ENCODE measurements at places on chromosomes 1 and 21.
A peak's percentile ranks its signal among the peaks of the same experiment; 100 is the strongest.

DNA sequence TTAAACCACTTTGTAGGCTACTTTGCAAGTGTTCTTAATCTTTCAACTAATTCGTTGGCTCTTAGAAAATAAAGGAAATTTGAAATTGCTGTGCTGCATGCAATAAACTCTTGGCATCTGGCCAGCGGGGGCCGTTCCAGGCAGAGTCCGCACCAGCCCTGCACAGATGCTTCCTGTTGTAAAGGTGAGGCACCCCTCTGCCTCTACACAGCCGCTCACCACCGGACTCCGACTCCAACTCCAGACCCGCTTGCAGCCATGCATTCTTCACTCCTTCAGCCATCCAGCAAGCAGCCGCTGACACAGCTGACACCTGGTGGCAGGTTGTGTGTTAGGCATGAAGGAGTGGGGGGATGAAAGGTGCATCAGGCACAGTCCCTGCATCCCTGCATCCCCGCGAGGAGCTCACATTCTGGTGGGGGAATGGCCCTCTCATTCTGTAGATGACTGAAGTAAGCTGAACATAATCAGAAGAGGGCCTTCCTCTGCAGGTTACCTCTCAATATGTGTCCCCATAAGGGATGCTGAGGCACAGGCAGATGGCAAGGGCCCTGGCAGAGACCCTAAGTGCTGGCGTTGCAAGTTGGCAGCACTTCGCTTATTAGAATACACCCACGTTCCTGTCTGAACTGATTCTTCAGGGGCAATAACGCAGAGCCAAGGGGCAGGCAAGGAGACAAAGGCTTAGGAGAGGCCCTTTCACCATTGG is 56.8 kb downstream of the GLIS1 start:
- peak; percentile 98 for DNase-seq

GRCh38 chr21:40143822-40144525 is 276.7 kb downstream of the PCP4 start:
- peak; percentile 62 for DNase-seq

DNA sequence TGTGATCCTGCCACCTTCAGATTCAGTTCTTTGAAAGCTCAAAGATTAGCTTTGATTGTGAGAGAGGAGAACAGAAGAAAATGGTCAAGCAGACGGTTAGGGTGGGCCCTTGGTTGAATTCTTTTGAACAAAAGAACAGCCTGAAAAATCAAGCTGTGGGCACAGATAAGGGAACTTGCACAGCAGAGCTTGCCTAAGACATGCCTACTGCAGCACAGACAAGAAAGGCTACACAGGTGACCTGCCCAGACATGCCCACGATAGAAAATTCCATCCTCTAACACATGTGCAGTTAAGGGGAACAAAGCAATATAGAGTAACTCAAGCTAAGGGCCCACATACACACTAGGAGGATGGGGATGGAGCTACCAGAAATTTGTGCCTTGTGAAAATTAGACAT is 512.5 kb upstream of the LRRC7 start:
- DNase-seq = peak; percentile 55

GRCh38 chr1:188155261-188155660 is 1326.5 kb downstream of the PLA2G4A start:
- DNase-seq = no peak

GRCh38 chr1:183577897-183578465 is 12.3 kb downstream of the NCF2 start:
- peak; percentile 67 for DNase-seq

DNA sequence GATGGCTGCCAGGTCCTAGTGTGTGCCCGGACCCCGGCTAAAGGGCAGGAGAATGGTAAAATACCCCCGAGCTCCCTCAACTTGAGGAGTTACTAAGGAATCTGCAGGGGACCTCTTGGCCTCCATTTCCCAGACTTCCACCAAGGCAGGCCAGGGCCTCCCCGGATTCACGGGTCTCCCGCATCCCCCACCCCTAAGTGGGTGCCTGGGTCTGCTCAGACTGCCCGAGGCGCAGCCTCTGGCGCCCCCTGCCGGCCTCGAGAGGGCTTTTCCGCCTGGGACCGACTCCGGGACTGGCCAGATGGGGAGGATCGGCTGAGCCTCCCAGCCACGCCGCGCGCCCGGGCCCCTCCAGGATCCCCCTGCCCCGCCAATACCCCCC is 1.7 kb downstream of the PLEKHG5 start:
- peak; percentile 81 for DNase-seq

DNA sequence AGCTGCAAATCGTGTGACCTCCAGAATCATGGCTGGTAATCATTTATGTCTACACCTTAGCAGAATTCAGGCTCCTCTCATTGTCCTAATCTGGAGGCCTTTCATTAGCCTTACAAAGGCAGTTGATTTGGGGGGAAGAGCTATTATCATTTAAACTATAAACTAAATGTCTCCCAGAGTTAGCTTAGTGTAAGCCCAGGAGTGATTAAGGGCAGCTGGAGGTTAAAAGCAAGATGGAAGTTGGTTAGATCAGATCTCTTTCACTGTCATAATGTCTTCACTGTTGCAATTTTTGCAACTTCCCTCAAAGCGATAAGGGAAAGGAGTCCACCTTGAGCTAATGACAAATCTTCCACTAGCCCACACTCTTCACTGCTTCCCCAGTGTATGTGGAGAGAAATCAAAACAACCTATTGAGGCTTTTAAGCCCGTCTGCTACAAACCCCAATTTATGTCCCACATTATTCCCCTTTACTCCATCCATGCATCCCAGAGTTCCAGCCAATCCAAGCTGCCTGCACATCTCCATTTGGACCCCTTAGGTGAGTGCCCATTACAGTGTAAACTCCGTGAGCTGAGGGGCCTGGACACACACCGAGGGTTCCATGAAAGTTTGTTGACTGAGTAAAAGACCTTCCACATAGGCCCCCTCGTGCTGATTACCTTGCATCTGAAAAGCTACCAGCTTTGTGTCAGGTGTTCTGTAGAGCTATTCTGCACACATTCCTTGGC is 61.5 kb upstream of the KLHDC7A start:
- no peak for DNase-seq

- no peak for DNase-seq
These were observed 4.7 kb downstream of the ADGRB2 start for GRCh38 chr1:31759298-31760023.

DNA sequence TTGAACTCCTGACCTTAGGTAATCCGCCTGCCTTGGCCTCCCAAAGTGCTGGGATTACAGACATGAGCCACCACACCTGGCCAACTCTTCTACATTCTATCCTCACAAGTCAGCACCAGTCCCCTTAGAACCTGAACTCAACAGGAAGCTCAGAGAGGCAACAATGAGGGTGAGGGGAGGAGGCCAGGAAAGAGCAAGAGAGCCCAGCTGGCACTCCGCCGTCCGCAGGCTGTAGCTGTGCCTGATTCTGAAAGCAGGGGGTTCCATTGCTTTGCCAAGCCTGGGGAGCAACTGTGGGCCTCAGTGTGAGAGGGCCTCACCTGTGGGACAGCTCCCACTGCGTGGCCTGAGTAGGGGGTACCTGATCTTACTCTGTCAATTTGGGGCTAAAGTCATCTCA is 18.7 kb downstream of the STK40 start:
- no peak for DNase-seq

DNA sequence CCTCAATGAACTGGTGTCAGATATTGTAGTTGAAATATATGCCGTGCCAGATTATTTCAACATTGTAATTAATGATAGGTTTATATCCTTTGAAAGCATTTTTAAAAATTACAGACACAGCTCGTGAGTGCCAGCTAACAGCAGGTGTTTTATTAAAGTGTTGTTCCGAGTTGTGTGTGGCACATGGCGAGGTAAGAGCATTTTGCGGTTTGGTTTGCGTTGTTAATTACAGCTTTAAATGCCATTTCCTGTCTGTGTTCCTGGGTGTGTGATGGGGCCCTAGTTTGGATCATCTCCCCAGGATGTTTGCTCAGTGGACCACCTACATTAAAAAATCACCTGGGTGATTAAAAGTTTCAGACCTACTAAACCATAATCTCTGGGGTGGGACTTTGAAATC is 97.4 kb downstream of the PRDM2 start:
- DNase-seq = no peak

DNA sequence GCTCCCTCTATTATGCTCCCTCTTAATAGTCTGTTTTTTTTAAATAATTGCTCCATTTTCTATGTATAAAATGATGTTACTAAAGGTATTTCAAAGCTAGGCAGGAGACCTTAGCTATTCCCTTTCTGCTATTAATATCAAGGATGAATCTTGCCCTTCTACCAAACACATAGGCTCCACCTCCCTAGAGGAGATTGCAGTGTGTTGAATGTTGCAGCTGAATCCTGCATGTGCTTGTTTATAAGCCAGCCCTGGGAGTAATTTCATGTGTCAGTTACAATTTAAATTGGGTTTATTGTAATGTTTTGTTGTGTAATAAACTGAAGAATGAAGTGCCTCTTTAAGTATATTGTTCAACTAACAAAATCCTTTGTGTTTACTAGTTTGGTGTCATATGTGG is 66.0 kb downstream of the TMEM200B start:
- no peak for DNase-seq

GRCh38 chr1:115013792-115014191 is 15.8 kb upstream of the TSHB start:
- DNase-seq = no peak

- peak; percentile 88 for DNase-seq
These were observed 11.9 kb downstream of the MTFR1L start for GRCh38 chr1:25831569-25832196.

DNA sequence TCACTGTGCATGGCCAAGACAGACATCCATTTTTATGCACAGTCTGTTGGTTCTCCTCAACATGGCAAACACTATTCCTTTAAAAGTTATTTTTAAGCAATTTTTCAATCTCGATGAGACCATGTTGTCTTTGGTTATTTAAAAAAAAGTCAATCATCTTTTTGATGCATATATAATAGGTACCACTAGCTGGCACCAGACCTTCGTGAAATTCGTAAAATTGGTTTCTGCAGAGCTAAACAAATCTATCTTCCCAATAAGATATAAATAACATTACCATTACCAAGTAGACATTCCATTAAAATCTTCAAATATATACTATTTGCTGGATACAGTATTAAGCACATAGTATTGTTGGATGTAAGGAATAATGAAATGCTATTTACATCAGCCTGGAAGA is 220.0 kb upstream of the GREM2 start:
- no peak for DNase-seq

DNA sequence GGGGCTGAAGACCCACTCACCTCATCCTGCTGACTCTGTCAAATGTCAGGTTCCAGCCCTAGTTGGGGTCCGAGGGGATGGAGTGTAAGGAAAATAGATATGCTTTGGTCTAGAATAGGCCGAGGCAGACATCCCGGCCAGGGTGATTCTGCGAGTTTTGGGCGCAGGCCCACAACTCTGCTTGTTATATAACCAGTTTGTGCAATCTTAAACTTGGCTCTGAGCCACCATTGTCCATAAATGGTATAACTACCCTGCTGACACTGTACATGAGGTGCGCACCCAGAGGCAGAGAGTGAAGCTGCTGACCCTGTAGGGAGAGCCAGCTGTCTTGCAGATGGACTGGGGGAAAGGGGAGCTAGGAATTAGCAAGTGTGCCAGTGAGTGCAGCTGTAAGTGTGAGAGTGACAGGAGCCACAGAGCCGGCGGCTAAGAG is 1388.8 kb downstream of the AMY1C start:
- DNase-seq = no peak

DNA sequence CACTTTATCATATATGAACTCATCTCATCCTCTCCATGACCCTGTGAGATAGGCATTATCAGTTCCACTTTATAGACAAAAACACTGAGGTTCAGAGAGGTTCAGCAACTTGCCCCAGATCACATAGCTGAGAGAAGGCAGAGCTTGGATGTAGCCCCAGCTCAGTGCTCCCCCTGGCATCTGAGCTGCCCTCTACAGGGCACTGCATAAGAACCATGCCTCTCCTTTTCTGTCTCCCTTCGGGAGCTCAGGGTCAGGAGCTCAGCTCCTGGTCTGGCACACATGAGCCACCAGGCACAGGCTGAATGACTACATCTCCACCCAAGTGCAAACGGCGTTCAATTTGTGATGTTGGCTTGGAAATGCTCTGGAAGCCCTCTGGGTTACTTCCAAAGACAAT is 16.9 kb downstream of the RAB7B start:
- no peak for DNase-seq

- no peak for DNase-seq
These were observed 14.7 kb downstream of the C1orf116 start for GRCh38 chr1:207017615-207018559.

DNA sequence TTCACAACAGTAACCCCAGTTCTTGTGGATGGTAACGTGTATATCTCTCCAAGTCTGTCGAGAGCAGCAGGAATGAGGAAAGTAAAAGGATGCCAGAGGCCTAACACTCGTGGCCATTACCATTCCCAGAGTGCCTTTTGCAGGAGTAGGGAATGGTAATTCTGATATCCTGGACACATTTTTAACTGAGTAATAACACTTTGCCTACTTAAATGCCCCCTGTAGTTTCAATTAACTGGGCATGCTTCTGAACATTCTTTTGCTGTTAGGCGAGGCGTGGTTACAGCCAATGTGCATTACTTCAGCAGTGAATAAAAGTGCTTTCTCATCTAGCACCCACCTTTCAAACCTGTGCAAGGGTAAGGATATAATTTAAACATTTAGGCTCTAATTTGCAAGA is 258.5 kb upstream of the ADGRL2 start:
- no peak for DNase-seq

DNA sequence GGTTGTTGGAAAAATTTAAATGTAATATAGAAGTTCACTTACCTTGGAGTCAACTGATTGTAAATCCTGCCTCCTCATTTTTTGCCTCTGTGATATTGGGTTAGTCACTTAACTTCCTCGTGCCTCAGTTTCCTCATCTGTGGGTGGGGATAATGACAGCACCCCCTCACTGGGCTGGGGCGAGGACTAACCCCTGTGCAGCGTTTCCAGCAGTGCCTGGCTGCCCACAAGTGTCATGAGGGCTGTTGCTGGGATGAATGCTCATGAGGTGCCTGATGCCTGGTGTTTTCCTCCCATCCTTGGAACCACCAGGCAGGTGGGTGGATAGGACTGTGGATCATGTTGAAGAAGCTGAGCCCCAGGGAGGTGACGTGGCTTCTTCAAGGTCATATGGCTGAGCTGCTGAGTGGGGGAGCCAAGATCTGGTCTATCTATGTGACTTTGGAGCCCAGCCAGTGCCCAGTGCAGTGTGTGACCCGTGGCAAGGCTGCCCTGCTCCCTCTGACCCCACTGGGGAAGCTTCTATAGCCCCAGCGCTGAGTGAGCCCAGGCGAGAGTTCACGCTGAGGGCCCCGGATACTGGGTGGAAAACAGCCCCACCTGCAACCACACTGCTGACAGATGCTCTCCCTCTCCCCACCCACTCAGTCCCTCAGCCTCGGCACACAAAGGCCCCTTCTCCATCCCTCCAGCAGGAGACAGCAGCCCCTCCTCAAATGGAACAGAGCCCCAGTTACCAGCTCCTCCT is 446.0 kb downstream of the PTPRU start:
- DNase-seq = no peak

- peak; percentile 77 for DNase-seq
These were observed 20.9 kb downstream of the SLAMF1 start for GRCh38 chr1:160625725-160626498.
